Effector memory CD8-positive, alpha-beta T cell (primary cell): ENCODE measurements at places on chromosomes 5 and 9.

GRCh38 chr5:128674837-128675446 lies 136.9 kb upstream of the FBN2 start:
- DNase-seq: peak; percentile 2

DNA sequence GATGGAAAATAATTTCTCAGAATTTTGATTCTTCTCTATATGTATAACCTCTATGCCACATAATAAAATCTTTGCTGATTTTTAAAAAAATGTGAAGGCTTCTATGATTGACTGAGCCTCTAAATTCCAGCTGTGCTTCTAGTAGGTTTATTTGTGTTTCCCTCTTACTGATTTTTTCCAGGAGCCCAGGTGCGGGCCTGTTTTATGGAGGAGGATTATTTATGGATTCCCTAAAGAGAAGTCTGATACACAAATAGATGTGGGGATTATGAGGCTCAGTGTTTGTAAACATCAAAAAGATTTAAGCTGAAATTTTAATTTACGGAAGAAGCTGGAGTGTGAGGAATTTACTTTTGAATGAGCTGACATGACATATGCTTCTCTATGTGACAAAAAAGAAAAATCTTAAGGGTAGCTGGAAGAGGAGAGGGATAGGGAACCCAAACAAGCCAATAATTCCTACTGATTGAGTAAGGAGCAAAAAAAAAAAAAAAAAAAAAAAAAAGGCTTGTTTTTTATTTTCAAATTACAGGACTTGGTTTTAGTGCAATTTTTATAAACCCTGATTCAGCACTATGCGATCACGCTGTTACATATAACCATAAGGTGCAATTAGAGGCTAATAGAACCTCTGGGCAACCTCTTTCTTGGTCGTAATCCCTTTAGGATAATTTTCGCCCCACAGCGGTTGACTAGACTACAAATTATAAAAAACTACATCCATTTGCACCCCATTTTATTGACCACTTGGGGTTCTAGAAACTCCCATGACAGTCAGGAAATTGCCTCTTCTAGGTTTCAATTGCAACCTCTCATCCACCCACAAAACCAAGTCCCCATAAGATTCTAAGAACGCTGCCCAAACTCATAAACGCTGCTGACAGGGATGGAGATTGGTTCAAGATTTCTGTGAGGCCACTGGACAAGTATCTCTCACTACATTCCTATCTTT lies 44.4 kb upstream of the RAI14 start:
- DNase-seq: no peak

- DNase-seq: no peak
Measured at GRCh38 chr5:166257661-166258060, 2033.8 kb upstream of the WWC1 start.

DNA sequence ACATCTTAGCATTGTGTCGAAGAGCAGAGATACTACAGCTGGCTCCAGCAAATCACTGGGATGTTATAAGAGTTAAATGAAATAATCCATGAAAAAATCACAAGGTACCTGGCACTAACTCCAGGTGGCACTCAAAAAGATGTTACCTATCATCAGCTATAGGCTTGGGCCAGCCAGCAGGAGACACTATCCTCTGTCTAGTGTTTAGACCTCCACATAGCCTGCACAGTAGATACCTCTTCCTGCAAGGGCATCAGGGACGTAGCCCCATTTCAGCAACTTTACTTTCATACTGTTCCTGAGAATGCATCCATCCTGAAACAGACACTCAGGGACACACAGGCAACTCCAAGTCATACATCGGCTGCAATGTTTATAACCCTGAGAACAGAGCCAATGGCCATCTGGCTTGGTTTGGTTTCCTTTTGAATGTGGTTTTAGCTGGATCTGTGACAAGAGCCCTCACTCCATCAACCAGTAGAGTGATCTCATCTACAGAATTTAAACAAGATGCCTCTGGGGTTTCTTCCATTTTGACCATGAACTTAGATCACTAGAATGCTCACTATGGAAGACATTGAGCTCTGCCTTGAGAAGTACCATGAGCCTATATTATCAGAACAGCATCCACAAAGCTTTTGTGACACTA lies 69.9 kb downstream of the TLE1 start:
- DNase-seq: no peak

DNA sequence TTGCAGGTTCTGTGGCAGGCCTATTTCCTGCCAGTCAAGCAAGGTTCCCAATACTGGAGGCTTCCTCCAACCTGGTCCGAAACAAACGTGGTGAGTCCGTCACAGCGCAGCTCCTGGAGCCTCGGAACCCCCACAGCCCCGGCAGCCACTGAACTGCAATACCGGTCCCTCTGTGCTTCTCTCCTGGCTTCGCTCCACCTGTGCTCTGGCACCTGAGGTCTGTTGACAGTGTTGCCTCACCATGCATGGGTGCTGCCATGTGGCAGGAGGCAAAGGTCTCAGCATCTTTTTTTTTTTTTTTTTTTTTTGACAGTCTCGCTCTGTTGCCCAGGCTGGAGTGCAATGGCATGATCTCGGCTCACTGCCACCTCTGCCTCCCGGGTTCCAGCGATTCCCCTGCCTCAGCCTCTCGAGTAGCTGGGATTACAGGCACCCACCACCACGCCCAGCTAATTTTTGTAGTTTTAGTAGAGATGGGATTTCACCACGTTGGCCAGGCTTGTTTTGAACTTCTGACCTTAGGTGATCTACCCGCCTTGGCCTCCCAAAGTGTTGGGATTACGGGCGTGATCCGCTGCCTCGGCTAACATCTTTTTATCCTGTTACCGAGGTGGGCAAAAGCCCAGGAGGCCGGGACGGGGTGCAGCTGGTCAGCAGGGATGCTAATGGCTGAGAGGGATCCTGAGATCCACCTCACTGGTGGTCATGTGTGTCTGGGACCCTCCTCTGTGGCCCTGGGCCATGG lies 57.1 kb upstream of the RNU6ATAC start:
- no peak for DNase-seq

GRCh38 chr5:129377504-129377903 lies 82.6 kb upstream of the ADAMTS19 start:
- DNase-seq: no peak

DNA sequence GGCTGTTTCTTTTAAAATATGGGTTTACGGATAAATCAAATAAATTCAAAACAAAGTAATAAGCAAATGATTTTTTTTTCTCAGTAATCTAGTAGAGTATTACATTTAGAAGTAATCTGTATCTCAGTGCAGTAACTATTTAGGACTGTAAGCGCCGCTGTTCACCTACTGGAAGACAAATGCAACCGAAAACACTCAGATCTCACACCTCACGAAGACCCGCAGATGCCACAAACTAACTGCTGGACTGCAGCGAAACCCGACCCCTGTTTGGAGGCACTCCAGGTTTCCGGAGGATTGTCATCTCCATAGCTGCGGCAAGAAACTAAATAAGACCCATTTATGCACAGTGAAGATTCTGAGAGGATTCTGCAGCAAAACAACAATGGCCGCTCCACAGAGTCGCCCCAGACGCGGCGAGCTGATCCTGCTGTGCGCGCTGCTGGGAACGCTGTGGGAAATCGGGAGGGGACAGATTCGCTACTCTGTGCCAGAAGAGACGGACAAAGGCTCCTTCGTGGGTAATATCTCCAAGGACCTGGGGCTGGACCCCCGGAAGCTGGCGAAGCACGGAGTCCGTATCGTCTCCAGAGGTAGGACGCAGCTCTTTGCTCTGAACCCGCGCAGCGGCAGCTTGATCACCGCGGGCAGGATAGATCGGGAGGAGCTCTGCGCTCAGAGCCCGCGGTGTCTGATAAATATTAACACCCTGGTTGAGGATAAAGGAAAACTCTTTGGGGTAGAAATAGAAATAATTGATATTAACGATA lies at the start of gene PCDHGA8:
TSS of gene PCDHGA8 (plus strand) at position 205 of the 770 bp plus-strand sequence. CDS start at position 386, 181 bp downstream.
- DNase-seq: no peak

- DNase-seq: no peak
Measured at GRCh38 chr5:63524281-63524680, 438.0 kb downstream of the HTR1A start.

- DNase-seq: no peak
Measured at GRCh38 chr5:7015586-7016256, 302.5 kb downstream of the TENT4A start.

- DNase-seq: peak; percentile 77
Measured at GRCh38 chr5:154937718-154938466, at the start of gene GEMIN5. GEMIN5 (minus strand) TSS chr5:154938211; CDS start chr5:154938133, 78 bp downstream.

DNA sequence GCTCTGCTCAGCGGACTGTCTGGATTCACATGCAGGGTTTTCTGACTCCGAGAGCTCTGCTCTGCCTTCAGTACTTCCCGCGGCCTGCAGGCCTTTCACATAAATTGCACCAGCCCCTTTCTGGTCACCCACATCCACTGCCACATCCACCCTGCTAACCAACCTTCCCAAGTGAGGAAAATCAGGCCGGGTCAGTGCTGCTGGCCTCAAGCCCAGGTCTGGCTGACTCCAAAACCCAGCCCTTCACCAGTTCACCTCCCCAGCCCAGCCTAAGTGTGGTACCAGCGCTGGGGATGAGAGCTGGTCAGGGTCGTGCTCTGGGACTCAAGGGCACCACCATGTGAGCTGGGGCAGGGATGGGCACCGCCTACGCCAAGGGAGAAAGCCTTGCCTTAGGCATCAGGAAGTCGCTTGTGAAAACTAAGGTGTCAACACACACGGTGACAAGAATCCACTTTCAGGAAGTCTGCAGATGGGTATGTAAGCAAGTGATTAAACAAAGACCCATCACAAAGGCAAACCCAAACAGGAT lies 12.3 kb downstream of the LMAN2 start:
- no peak for DNase-seq

DNA sequence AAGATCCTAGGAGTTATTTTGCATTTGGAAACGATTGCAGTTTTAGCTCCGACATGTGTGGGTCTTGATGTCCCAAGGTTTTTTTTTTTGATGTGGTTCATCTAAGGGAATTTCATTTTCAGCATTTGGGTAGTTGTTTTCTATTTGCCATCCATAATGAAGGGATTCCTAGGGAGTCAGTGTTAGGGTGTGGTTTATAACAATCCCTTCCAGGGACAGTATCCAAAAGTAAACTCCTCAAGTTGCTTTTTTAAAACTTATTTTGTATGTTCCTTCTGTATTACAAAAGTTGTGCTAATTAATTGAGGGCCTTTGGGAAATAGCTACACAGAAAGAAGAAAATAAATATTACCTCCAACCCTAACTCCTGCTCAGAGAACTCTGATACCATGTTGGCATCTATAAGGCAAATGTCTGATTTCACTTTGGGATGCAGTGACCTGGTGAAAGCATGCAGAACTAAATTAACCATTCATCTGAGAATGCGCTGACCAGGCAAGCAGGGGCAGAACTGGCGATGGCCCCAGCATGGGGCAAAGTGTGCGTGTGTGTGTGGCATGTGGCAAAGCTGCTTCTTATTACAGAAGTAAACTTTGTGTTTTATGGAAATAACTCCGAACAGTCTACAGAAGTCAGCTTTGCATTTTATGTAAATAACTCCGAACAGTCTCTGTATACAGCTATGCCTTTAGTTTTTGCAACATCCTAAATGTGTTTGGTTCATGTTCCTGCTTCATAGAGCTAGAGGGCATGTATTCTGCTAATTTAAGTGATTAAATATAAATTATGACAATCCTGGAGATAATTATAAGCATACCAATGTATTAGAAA lies 237.2 kb downstream of the TRPM3 start:
- DNase-seq: no peak
